ENCODE measurements at places on chromosomes 12 and 14. TPM values are rescaled to one million over a fixed set of nuclear protein-coding genes. Genes with fewer than 3 reads are reported as not detected.

Gene KLRD1
- polyA plus RNA-seq: 0.47 TPM

Gene DLK1
- polyA plus RNA-seq: 32.2 TPM

Gene OR10AD1
- polyA plus RNA-seq: 0.24 TPM

Gene KIF26A
- polyA plus RNA-seq: 8.6 TPM

Gene DIO3
- 0.16 TPM for polyA plus RNA-seq

Gene FOXJ2
- polyA plus RNA-seq: 23.5 TPM

Gene DBX2
- 0.24 TPM for polyA plus RNA-seq

Gene IFNG-AS1
- polyA plus RNA-seq: 0.27 TPM

Gene ZDHHC22
- 0.33 TPM for polyA plus RNA-seq

Gene PTPN21
- polyA plus RNA-seq: 37.9 TPM

Gene KRT73
- polyA plus RNA-seq: not detected

Gene SLC4A8
- polyA plus RNA-seq: 3.7 TPM

Gene PABPN1
- polyA plus RNA-seq: 374 TPM

Gene TAMALIN
- 16.8 TPM for polyA plus RNA-seq

Gene ING4
- 126 TPM for polyA plus RNA-seq

Gene RPGRIP1
- 0.40 TPM for polyA plus RNA-seq

Gene LRRC10
- not detected for polyA plus RNA-seq

Gene DEPDC4
- polyA plus RNA-seq: 1.9 TPM

Gene MAP1LC3B2
- polyA plus RNA-seq: 9.9 TPM

Gene SLC10A1
- not detected for polyA plus RNA-seq

Gene ABCD4
- 72.4 TPM for polyA plus RNA-seq

Gene CLEC1A
- 4.7 TPM for polyA plus RNA-seq

Gene GPR162
- 31.5 TPM for polyA plus RNA-seq

Gene PRR4
- 9.1 TPM for polyA plus RNA-seq

Gene CPNE6
- not detected for polyA plus RNA-seq

Gene SDR9C7
- polyA plus RNA-seq: 0.27 TPM

Gene IL26
- polyA plus RNA-seq: not detected

Data from left renal pelvis (tissue), 4 donors.